ENCODE measurements at places on chromosomes 5 and 9.

GRCh38 chr9:108297073-108297472, 558.7 kb downstream of the ACTL7B start:
- DNase-seq: peak; percentile 49

DNA sequence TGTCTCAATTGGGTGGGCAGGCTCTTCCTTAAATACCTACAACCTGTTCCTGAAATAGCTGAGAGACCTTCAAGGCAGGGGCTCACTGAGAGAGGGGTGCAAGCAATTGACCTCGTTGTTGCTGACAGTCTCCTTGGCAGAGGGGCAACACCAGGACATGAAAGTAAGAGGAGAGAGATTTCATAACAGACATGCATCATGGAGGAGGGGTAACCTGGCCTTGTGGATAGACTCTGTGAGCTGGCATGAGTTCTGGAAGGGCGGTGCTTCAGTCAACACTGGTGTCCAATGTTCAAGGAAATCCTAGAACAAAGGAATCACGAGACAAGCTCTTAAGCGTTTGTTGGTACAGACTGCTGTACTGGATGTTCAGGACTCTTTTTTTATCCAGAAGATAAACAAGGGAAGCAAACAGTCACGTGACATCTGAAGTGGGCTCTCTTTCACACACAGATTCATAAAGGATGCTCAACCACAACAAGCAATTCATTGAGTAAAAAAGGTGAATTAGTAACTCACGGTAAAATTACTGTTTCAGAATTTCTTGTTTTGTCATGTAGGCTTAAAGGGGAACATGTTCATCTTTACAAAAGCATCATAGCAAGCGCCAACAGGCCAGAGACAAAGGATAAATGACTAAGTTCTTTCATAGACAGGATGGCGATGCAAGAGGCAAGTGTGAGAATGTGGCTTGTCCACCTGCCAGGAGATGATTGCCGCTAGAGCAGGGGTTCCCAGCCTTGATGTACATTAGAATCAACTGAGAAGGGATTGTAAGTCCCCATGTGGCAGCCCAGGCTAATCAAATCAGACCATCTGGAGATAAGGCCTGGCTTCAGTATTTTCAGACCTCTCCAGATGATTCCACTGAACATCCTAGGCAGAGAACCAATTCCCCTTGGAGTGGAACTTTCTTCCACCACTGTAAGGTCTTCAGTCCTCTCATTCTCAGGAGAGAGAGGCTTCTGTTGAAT, 20.7 kb downstream of the ANKRA2 start:
- DNase-seq: peak; percentile 62

- DNase-seq: no peak
Measured at GRCh38 chr9:89473762-89474469, 24.0 kb downstream of the SEMA4D start.

DNA sequence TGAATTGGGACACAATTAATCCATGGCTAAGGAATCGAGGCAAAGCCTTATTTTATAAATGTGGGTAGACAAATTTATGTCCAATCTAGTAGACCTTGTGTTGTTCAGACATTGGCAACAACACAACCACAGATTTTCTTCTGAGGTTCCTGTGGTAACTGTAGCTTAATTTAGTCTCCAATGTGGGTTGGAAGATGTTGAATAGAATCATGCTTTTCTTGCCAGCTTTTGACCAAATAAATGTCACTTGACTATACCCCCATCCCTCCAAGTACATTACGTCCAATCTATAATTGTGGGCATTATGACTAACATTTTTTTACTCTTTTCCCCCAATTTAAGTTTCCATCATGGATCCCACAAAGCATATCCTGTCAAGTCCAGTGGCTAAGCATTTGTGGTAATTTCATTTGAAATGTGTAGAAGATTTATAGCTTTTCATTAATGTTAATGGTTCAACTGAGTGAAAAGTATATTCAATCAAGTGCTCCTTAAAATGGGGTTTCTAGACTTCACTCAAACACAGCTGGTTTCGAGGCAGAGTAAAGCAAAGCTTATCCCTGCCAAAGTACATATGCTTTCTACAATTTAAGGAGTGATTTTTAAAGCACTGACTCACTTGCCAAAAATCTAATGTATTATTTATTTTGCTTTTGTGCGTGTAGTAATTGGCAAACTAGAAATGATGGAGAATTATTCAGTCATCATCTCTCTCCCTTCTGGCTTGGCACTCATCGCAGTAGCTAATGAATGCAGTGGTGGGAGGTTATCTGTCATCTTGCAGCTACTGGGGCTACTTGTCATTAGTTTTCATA, 141.8 kb downstream of the FAM174A start:
- no peak for DNase-seq
